ENCODE measurements at places on chromosomes 5 and 9.

- DNase-seq, result no peak
Measured at GRCh38 chr5:159817262-159818029, 98.8 kb upstream of the ADRA1B start.

- no peak for DNase-seq
Measured at GRCh38 chr5:152237531-152237930, 167.5 kb downstream of the NMUR2 start.

- no peak for DNase-seq
Measured at GRCh38 chr5:124631874-124632550, 114.4 kb downstream of the ZNF608 start.

DNA sequence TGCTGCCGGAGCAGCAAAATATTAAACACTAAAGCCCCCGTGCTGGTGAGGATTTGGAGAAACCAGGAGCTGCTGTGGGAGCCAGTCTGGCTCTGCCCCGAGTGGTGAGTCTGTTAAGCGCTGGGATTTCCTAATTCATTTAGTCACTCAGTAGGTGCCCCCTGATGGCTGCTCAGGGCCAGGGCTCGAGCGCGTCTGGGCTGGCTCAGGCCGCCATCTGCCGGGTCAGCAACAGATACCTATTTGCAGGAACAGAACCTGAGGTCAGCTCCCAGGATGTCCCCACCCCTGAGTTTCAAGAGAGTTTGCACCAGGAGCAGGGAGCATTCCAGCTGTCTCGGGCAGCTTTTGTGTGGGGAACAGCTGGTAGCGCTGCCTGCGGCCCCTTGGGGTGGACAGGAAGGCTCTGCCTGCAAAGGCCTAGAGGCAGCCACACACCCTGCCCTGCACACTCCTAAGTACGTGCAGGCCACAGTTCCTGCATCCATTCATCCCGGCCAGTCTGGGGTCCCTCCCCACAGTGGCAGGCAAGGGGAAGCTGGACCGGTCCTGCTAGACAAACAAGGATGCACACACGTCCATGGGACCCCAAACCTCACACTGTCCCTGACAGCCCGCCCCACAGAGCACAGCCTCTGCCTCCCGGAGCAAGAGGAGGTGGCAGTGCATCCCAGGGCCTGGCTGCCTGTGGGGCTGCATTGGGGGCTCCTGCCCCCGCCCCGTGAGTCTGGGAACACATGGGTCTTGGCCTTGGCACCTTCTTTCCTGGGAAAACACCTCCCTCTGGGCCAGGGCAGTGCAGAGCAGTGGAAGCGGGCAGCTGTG, 83.7 kb downstream of the ADAMTS2 start:
- DNase-seq, result no peak

DNA sequence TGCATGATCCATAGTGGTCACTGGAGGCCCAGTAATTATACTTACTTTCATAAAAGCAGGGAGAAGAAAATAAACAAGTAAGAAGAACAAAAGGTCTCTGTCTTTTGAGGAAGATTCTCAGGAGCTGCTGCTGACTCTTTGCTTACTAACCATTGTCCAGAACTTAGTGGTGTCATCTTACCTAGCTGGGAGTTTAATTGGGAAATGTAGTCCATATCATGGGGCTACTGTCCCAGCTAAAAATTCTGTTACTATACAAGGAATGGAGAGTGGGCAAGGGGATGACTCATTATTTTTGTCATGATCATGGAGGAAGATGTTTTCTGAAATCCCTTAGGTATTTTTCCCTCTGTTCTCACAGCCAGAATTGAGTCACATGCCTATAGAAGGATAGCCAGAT, 639.3 kb downstream of the MTRR start:
- no peak for DNase-seq

- peak; percentile 84 for DNase-seq
Measured at GRCh38 chr5:56148453-56148971, 84.6 kb downstream of the ANKRD55 start.

- DNase-seq, result no peak
Measured at GRCh38 chr5:139687656-139688055, 39.5 kb downstream of the CXXC5 start.
